ENCODE measurements at places on chromosomes 4 and X.

DNA sequence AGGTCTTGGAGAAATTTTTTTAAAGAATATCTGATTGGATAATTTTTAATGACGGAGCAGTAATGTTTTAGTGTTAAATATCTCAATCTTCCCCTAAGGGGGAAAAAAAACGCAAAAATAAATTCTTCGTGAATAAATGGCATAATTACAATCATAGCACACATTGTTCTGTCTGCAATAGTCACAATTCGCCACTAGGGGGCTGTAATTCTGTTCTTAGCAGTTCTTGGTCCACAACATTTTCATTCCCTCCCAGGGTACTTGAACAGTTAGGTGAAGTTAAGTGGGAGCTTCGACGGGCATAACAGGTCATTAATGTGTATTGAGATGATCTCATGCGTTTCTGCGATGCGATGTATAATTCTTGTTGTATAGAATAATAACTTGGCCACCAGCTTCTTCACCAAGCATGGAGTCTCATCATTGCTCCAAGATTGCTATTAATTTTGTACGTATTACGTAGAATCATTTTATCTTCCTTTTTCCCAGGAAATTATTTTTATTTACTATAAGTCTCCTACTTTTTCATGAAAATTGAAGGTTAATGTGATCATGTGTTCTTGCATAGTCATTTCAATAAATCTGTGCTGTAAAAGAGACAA lies 27.2 kb downstream of the HTR2C start:
- peak; percentile 56 for DNase-seq

DNA sequence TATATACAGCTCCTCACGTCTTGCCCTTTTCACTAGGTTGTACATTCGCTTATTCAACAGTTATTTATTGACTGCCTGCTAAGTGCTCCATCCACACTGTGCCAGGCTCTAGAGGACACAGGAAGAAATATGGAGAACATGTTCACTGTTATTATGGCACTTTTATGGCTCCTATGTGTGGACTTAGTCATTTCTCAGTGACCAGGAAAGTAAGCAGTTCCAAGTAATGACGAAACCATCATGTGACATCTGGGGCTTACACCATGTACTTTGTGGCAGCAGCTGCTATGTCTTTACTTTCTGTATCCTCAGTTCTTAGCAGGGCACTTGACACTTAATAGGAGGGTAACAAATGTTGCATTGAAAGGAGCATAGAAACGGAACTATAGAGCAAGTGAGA lies 278.0 kb downstream of the ANK2 start:
- DNase-seq, result no peak

- no peak for DNase-seq
These were observed 47.1 kb downstream of the SLC9A6 start for GRCh38 chrX:136032370-136032769.

GRCh38 chrX:107324493-107325310 lies 118.3 kb downstream of the DNAAF6 start:
- no peak for DNase-seq

DNA sequence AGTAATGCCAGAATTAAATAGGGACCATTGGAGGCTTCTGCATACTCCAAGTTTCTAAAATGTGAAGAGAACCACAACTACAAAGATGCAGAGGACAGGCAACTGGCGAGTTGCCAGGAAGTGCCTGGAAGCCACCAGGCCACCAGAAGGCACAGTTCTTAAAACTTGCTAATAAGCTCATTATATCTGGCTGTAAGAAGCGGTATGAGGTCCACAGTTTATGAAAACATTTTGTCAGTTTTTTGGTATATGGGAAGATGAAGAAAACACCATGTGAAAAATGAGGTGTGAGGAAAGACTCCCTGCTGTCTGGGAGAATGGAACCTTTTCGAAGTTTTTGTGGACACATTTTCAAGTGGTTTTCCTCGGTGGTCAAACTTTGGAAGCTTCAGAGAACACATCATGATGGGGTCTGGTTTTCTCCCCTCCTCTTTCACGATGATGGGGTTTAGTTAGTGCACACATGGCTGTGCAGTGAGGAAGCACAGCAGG lies 202.7 kb downstream of the NR3C2 start:
- no peak for DNase-seq

- DNase-seq, result no peak
These were observed 65.6 kb downstream of the SPINK2 start for GRCh38 chr4:56755901-56756300.

GRCh38 chr4:173252024-173252935 lies 81.9 kb downstream of the HMGB2 start:
- DNase-seq, result peak; percentile 13

DNA sequence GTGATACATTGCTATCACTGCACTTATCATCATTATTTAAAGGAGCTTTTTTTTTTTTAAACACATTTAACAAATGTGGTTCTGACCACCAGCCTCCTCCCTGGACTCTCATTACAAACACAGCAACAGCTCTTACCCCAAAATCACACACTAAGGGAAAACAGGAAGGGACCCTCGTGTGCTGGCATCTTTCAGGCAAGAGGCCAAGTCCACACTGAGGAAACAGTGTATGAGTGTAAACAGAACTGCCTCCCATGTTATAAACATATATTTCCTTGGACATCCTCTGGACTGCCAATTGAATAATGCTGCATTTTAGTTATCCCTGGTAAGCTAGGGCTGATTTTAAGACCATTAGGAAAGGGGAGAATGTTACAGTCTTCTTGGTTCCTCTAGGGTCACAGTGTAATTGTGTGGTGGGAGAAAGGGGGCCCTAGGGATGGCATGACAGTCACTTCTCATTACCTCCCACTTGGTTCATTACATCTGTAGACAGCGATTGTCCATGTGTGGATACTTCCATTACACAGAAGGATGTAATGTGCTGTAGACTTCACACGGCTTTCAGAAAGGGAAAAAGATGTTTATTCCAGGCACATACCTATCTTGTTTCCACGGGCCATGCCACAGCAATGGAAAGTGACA lies 244.6 kb upstream of the TET2 start:
- DNase-seq, result no peak

DNA sequence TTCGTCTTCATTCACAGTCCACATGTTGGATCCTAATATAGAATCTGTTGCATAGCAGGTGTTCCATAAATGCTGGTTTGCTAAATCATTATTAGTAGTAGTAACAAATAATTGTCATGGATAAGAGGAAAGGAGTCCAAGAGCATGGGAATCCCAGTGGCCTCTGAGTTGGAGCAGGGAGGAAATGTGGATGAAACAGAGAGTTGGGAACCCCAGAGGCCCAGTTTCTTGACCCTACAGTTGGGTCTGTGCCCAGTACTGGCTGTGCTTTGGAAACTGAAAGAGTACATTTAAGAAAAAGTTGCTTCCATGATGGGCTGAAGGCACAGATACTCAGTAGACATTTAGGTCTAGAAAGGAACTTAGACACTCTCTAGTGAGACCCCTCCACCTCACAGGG lies 149.4 kb upstream of the PSAPL1 start:
- no peak for DNase-seq

DNA sequence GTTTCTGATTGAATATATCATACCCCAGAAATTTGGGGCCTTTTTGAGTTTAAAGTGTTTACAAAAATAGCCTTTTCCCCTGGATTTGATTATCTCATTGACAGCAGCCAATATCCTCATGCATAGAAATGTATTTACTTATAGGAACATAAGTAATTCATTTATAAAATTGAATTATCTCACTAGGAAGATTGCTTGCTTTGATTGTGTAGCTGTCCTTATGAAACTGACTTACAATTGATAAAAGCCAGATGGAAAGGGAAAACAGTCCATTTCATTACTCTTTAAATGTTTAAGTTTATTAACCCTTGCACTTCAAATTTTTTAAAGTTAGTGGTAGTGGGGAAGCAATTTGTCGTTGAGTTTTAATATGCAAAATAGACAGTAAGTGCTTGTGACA lies 310.2 kb upstream of the TBX22 start:
- DNase-seq, result no peak

GRCh38 chr4:56092540-56092939 lies 143.8 kb downstream of the CEP135 start:
- no peak for DNase-seq

GRCh38 chr4:25307596-25307995 lies 5.0 kb upstream of the ZCCHC4 start:
- DNase-seq, result no peak
